ENCODE measurements at places on chromosomes 5 and 9. TPM values are rescaled to one million over a fixed set of nuclear protein-coding genes. Genes with fewer than 3 reads are reported as not detected.

DNA sequence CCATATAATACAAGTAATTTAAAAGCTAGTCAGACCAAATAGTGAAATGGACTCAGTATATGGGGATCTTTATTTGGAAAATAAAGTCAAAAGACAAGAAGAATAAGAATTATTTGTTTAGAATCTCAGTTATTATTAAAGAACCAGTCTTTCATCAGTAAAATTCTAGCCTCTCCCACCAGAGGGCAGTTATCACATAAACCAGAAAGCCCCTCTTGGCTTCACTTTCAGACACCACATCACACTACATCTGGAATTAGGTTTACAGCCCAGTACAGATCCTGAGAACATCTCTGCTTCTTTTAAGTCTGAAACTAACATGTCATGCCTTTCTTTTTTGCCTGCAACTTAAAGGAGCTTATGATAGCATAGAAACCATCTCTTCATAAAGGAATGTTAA is 12.2 kb upstream of the HSPB3 start:
- no peaks in the 10 kb centered on the region for H3K27me3 ChIP-seq
- H3K27ac ChIP-seq, result no peak overlapping the region
- peaks cover 21% of the 10 kb centered on the region for H3K4me1 ChIP-seq
- no peak overlapping the region for H3K4me3 ChIP-seq

DNA sequence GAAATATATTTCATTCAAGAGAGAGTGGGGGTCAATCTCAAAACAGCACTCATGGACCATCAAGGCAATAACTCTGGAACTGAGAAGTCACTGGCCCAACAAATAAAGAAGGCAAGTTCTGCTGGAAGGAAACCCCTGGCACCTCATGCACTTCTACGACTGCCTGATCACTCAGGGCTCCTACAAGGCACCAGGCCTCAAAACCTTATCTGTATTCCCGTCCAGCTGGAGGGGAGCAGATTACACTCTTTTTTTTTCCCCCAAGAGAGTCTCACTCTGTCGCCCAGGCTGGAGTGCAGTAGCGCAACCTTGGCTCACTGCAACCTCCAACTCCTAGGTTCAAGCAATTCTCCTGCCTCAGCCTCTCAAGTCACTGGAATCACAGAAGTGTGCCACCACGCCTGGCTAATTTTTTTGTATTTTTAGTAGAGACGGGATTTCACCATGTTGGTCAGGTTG is 49.9 kb downstream of the P4HA2 start:
- no peaks in the 10 kb centered on the region for H3K36me3 ChIP-seq

DNA sequence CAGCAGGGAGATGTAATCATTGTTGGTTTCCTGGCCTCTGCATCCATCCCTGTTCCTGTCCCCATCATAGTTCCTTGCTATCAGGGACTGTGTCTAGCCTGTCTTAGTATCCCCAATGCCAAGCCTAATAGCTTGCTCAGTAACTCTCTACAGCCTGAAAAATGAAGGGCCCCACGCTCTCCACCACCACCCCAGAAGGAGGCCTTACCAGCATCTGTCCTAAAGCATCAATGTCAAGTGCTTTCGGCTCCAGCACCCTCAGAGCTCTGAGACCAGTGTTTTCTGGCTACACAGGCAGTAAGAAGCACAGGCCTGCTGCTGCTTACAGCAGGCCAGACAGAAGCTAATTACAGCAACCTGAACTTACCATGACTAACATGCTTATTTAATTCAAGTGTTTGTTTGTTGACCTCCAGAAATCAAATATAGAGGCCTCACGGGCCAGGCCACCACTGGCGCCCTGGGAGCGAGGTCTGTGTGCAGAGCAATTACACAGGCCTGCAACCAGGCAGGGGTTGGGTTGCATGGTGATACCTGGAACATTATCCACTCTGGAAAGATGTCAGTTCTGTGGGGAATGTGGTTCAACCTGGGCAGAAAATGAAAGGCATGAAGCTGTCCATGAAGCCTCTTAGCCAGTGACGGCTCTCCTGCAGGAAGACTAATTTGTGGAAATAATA is 124.3 kb downstream of the SLC1A3 start:
- peaks cover 9% of the 10 kb centered on the region for H3K4me1 ChIP-seq
- no peaks in the 10 kb centered on the region for H3K27me3 ChIP-seq
- H3K36me3 ChIP-seq, result no peaks in the 10 kb centered on the region

GRCh38 chr5:72041654-72042053 is 65.6 kb upstream of the MAP1B start:
- no peaks in the 10 kb centered on the region for H3K36me3 ChIP-seq
- no peaks in the 10 kb centered on the region for H3K27me3 ChIP-seq
- no peak overlapping the region for H3K27ac ChIP-seq
- no peak overlapping the region for H3K4me3 ChIP-seq
- DNase-seq, result no peak
- no peaks in the 10 kb centered on the region for H3K4me1 ChIP-seq

GRCh38 chr5:73938280-73938937 is 312.4 kb downstream of the ARHGEF28 start:
- H3K36me3 ChIP-seq, result no peaks in the 10 kb centered on the region
- no peak overlapping the region for H3K27ac ChIP-seq
- peaks cover 2% of the 10 kb centered on the region for H3K4me1 ChIP-seq
- H3K27me3 ChIP-seq, result no peaks in the 10 kb centered on the region

DNA sequence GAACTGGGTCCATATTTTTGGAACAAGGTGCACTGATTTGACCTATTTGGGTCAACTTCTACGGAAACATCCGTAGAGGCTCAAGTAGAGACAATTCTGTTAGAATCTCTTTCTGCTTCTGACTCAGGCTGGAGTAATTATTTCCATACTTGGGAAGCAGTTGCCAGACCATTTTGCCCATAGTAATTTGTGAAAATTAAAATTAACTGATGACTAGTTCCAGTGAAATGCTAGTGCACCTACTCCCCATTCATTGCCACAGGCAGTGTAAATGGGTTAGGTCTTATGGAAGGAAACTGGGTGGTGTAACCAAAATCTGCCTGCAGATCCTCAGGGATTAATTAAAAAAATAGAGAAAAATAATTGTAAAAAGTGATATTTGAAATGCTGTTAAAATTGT is 201.1 kb downstream of the TENT4A start:
- no peaks in the 10 kb centered on the region for H3K27me3 ChIP-seq
- H3K4me3 ChIP-seq, result no peak overlapping the region
- no peaks in the 10 kb centered on the region for H3K36me3 ChIP-seq
- H3K4me1 ChIP-seq, result no peaks in the 10 kb centered on the region
- no peak for DNase-seq

GRCh38 chr9:12843735-12844134 is 68.9 kb downstream of the LURAP1L start:
- no peaks in the 10 kb centered on the region for H3K27me3 ChIP-seq
- no peaks in the 10 kb centered on the region for H3K4me1 ChIP-seq
- no peak overlapping the region for H3K4me3 ChIP-seq
- no peaks in the 10 kb centered on the region for H3K36me3 ChIP-seq
- H3K27ac ChIP-seq, result no peak overlapping the region
- peak; percentile 63 for DNase-seq

- peaks cover 18% of the 10 kb centered on the region for H3K36me3 ChIP-seq
- H3K27ac ChIP-seq, result no peak overlapping the region
- H3K4me3 ChIP-seq, result no peak overlapping the region
- H3K4me1 ChIP-seq, result peaks cover 3% of the 10 kb centered on the region
- no peaks in the 10 kb centered on the region for H3K27me3 ChIP-seq
- DNase-seq, result no peak
Measured at GRCh38 chr5:10674582-10674981, 86.5 kb downstream of the DAP start.

- no peak overlapping the region for H3K4me3 ChIP-seq
- no peaks in the 10 kb centered on the region for H3K27me3 ChIP-seq
- peak; percentile 76 for DNase-seq
- H3K27ac ChIP-seq, result no peak overlapping the region
- H3K4me1 ChIP-seq, result no peaks in the 10 kb centered on the region
Measured at GRCh38 chr5:76582230-76583162, 40.7 kb downstream of the F2RL2 start.

GRCh38 chr5:132484391-132484725 is 6.2 kb downstream of the IRF1 start:
- no peaks in the 10 kb centered on the region for H3K27me3 ChIP-seq
- H3K4me3 ChIP-seq, result no peak overlapping the region
- peaks cover 70% of the 10 kb centered on the region for H3K36me3 ChIP-seq
- peaks cover 12% of the 10 kb centered on the region for H3K4me1 ChIP-seq
- no peak overlapping the region for H3K27ac ChIP-seq
- DNase-seq, result no peak

DNA sequence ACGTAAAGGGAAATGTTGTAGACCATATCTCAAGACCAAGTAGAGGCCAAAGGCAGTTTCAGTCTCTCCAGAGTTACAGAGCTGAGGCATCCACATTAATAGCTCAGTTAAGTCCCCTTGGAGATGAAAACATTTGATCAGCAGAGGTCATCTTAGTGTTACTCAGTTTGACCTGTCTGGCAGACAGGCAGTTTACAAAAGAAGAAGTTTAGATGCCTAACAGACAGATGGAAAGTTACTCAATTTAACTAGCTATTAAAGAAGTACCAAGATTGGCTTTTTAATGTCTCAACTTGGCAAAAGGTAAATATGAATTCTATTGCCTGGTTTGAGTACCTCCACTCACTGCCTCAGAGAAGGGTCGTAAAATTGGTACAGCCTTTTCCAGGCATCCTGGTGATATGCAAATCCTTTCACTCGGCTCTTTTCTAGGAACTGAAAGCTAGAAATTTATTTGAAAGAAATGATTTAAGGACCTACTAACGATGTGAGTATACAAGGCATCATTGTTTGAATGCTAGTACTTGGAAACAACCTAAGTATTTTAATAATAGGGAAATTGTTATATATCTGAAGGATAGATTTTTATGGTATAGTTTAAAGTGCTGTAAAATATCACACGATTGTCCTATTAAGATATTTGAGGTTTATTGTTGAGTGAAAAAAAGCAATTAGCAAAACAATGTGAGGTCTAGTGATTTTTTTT is 14.8 kb downstream of the ACO1 start:
- H3K27ac ChIP-seq, result no peak overlapping the region
- peaks cover 2% of the 10 kb centered on the region for H3K4me1 ChIP-seq
- no peaks in the 10 kb centered on the region for H3K27me3 ChIP-seq
- DNase-seq, result no peak
- peaks cover 3% of the 10 kb centered on the region for H3K36me3 ChIP-seq
- no peak overlapping the region for H3K4me3 ChIP-seq

DNA sequence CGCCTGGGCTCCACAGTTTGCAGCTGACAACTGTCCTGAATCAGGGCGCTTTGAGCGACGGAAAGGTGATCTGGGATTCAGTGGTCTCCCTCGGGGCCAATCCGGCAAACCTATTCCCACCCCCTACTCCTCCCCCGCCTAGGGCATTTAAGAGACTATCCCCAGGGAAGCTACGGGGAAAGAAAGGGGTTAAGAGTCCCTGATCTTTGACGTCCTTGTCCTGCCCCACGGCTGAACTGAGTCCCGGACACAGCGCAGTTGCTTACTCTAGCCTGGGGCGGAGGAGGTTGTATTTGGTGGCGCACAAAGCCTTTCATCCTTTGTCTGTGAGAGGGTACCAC is 3.4 kb downstream of the RORB start:
- no peak for DNase-seq
- H3K36me3 ChIP-seq, result no peaks in the 10 kb centered on the region
- peaks cover 50% of the 10 kb centered on the region for H3K27me3 ChIP-seq
- no peak overlapping the region for H3K4me3 ChIP-seq

GRCh38 chr5:40223884-40224402 is 455.8 kb upstream of the PTGER4 start:
- DNase-seq, result peak; percentile 56
- H3K27me3 ChIP-seq, result no peaks in the 10 kb centered on the region
- H3K4me3 ChIP-seq, result no peak overlapping the region
- H3K4me1 ChIP-seq, result peaks cover 2% of the 10 kb centered on the region

DNA sequence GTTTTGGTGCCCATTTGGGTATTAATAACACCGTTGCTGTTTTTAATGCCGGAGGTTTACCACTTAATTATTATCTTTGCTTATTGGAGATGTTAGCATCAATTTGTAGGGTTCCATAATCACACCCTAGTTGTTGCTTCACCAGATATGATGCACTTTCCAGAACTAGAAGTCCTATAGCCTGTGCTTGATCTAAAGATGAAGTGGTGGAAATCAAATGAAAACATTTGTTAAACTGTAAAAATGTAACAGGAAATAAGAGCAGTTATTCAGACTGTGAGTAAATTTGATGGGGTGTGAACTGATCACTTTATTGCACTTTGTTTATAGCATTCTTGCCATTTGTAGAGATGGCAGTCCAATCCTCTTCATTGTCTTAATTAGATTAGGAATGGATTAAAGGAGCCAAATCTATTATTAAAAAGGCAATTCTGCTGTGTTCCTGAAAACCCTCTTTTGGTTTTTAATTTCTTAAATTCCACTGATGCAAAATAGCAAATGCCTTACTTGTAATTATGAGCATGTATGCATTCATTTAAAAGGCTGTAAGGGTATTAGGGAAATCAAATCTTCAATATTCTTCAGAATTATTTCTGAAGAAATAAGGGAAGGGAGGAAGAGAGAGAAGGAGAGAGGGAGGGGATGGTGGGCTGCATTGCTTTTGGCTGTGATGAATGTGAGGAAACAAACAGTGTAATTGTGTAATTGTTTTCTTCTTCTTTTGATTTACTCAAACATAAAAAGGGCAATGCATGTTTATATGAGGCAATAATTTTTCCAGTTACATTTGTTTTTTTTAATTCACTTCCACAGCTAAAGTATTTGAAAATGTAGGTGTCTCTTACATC is 675.2 kb upstream of the WWC1 start:
- H3K27me3 ChIP-seq, result no peaks in the 10 kb centered on the region
- no peaks in the 10 kb centered on the region for H3K4me1 ChIP-seq
- H3K27ac ChIP-seq, result no peak overlapping the region
- no peak overlapping the region for H3K4me3 ChIP-seq
- H3K36me3 ChIP-seq, result no peaks in the 10 kb centered on the region

- peaks cover 27% of the 10 kb centered on the region for H3K4me1 ChIP-seq
- H3K4me3 ChIP-seq, result no peak overlapping the region
- no peak for DNase-seq
- H3K36me3 ChIP-seq, result no peaks in the 10 kb centered on the region
Measured at GRCh38 chr9:98892288-98892687, 51.4 kb upstream of the COL15A1 start.

- DNase-seq, result no peak
- H3K4me3 ChIP-seq, result no peak overlapping the region
- H3K36me3 ChIP-seq, result peaks cover 7% of the 10 kb centered on the region
Measured at GRCh38 chr5:134878403-134878802, 4.2 kb downstream of the TXNDC15 start.

- no peak for DNase-seq
- no peaks in the 10 kb centered on the region for H3K27me3 ChIP-seq
- H3K27ac ChIP-seq, result no peak overlapping the region
- H3K4me1 ChIP-seq, result peaks cover 7% of the 10 kb centered on the region
- H3K36me3 ChIP-seq, result peaks cover 4% of the 10 kb centered on the region
Measured at GRCh38 chr5:113091622-113092021, 115.0 kb downstream of the DCP2 start.

GRCh38 chr5:142548739-142549275 is 137.1 kb downstream of the FGF1 start:
- peak; percentile 92 for DNase-seq
- H3K27ac ChIP-seq, result no peak overlapping the region
- H3K4me3 ChIP-seq, result no peak overlapping the region
- no peaks in the 10 kb centered on the region for H3K36me3 ChIP-seq

The KIF27 gene
- 6.3 TPM for total RNA-seq

The LHX3 gene
- total RNA-seq, result not detected

The CDK9 gene
- 28.4 TPM for total RNA-seq

The IL9 gene
- not detected for total RNA-seq

The LARP1 gene
- 35.6 TPM for total RNA-seq

The VCAN gene
- 248 TPM for total RNA-seq

The IL6ST gene
- 111 TPM for total RNA-seq

The FGF18 gene
- 27.8 TPM for total RNA-seq
